ENCODE measurements at places on chromosomes 4 and X.

DNA sequence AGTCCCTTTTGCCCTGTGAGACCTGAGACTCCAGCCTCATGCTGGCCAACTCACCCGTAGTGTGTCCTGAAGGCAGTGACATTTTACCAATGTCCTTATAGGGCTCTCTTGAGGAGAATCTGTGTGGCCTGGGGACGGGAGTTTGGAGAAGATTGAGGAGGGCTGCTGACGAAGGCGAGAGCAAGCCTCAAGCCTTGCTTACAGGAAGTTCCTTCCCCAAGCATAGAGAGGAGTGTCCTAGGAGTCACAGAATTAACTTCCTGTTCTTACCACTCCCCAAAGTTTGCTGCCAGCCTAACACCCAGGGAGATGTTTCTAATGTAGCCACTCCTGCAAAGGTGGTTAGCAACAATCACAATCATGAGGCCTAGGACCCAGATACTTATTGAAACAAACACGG is at the start of gene NXF3:
TSS of gene NXF3 (minus strand) at position 202 of the 400 bp plus-strand sequence. CDS start at position 82, 120 bp downstream.
- no peak for DNase-seq
- no peak within 1 kb of the TSS for H3K4me3 ChIP-seq
- H3K27me3 ChIP-seq = peaks cover 9% of the 10 kb centered on the region
- H3K27ac ChIP-seq = no peak within 1 kb of the TSS
- H3K36me3 ChIP-seq = no peaks in the 10 kb centered on the region

DNA sequence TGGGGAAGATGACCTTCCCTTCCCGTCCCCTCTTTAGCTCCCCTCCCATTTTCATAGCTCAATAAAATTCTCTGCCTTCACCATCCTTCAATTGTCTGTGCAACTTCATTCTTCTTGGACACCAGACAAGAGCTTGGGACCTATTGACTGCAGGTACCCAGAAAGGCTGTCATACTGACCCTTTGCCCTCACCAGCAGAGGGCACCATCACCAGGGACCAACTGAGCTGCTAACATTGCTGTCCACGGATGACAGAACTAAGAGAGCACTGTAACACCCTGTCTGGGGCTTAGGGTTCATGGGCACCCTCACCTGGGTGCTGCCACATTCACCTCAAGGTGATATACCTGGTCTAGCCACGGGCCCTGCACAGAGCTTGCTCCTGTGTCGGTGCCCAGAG is 141.3 kb upstream of the VCX3B start:
- no peak for DNase-seq
- no peak overlapping the region for H3K27ac ChIP-seq
- H3K4me3 ChIP-seq = no peak overlapping the region

DNA sequence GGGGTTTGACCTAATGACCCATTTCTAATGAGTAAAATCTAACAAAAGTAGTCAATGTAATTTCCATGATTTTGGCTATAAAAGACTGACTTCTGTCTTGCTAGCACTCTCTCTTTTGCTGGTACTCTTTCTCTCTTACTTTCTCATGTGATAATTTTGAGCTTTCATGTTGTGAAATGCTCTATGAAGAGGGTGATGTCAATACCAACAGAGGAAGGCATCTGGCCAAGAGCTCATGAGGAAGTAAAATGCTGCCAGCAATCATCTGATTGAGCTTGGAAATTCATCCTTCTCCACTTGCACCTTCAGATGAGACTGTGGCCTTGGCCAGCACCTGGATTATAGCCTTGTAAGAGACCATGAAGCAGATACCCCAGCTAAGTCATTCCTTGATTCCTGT is 347.7 kb downstream of the HS3ST1 start:
- H3K4me3 ChIP-seq = no peak overlapping the region
- no peaks in the 10 kb centered on the region for H3K36me3 ChIP-seq
- no peaks in the 10 kb centered on the region for H3K4me1 ChIP-seq

- no peaks in the 10 kb centered on the region for H3K27me3 ChIP-seq
- H3K36me3 ChIP-seq = no peaks in the 10 kb centered on the region
- H3K27ac ChIP-seq = no peak overlapping the region
- H3K4me3 ChIP-seq = no peak overlapping the region
- DNase-seq = no peak
These were observed 13.7 kb downstream of the LINC00632 start for GRCh38 chrX:140723121-140723715.

DNA sequence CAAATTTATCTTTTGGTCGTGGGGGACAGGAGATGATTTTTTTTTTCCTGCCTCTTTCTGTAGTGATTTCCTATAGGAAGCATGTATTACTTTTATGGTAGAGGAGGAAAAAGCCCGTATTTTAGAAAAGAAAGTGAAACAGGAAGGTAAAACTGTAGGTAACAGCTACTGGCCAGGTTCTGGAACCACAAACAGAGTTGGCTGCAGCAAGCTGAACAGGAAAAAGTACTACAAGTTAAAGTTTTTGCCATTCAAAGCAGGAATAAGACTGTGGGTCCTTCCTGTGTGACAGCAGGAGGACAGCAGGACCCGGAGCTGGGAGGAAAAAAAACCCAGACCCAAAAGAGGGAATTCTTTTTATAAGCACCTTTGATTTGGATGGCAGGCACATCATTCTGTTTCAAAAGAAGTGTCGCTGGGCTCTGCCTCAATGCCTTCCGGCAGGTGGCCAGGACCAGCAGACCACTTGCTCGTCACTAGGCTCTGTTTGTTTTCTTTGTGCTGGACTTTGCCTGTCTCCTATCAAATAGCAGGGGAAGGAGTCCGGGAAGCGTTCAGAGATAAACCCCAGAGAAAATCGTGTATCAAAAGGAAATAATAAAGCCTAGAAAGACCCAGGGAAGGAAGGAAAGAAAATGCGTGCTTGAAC is 277.9 kb downstream of the ADGRA3 start:
- no peak overlapping the region for H3K27ac ChIP-seq
- no peak for DNase-seq
- peak overlapping the region; percentile 6 for H3K4me3 ChIP-seq
- no peaks in the 10 kb centered on the region for H3K36me3 ChIP-seq
- H3K4me1 ChIP-seq = no peaks in the 10 kb centered on the region

- H3K27me3 ChIP-seq = peaks cover 29% of the 10 kb centered on the region
- no peak for DNase-seq
- H3K4me1 ChIP-seq = no peaks in the 10 kb centered on the region
- H3K27ac ChIP-seq = no peak overlapping the region
- no peak overlapping the region for H3K4me3 ChIP-seq
- no peaks in the 10 kb centered on the region for H3K36me3 ChIP-seq
These were observed 40.9 kb downstream of the HMX1 start for GRCh38 chr4:8830611-8831200.

DNA sequence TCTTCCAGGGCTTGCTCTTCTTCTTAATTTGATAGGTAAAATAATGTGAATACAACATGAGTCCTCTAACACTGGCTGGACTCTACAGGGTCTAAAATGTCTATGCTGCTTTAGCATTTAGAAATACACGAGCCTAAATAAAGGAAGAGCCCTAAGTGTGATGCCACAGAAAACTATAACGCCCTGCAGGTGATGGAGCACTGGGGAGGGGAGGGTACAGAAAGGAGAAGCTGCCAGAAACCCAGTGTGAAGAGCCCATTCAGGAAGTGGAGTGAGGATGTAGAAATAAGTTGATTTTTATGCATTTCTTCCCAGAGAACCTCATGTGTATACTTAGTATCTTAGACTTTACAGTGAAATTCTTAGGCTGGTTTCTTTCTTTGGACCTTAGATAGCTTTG is 83.4 kb downstream of the TNIP2 start:
- no peaks in the 10 kb centered on the region for H3K27me3 ChIP-seq
- DNase-seq = no peak
- peaks cover 39% of the 10 kb centered on the region for H3K36me3 ChIP-seq
- peaks cover 42% of the 10 kb centered on the region for H3K4me1 ChIP-seq
- H3K27ac ChIP-seq = peak overlapping the region; percentile 66

DNA sequence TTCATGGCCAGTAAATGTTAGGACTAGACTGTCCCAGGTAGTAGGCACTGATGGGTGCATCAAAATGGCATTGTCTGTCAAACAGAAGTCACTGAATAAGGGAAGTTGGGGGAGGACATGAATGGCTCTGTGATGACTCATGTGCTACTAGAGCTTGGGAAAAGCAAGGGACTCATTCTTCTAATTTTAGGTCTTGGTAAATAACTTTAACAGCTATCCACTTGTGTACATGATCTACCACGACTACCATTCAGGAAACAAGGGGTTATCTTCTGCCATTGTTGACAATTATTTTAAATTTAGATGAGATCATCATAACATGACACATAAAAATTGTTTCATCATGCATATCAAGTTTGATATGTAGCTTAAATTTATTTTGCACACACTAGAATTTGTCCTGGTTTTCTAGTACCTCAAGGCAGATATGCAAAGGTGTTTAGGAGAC is 6.3 kb downstream of the AREG start:
- DNase-seq = no peak
- H3K27me3 ChIP-seq = no peaks in the 10 kb centered on the region
- H3K27ac ChIP-seq = no peak overlapping the region
- H3K4me3 ChIP-seq = no peak overlapping the region
- H3K36me3 ChIP-seq = no peaks in the 10 kb centered on the region

DNA sequence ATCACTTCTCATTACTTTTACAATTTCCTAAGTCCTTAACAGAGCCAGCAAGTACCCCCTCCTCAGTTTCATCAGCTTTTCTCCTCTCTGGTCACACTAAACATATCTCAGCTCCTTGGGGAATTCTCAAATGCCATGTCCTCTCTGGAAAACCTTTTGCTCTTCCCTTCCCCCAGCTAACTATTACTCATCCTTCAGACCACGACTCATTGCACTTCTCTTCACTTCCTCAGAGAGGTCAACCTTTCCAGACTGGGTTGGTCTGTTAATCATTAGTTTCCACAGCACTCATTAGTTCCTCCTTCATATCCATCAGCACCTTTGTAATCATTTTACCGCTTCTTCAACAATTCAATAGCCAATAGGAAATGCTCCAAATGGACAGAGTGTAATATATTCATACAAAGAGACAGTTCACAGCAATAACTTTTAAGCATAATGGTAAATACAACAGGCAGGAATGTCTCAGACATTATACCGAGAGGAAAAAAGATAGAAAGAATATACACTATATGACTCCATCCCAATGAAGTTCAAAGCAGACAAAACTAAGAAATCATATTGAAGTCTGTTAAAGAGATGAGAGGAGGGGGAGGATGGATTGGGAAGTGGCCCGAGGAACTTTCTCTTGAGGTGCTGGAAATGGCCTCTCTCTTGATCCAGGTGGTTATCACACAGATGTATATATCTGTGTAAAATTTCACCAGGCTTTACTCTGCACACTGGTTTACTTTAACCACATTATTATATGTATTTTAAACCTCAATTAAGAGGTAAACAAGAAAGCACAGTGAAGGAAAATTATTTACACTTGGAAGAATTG is 39.6 kb downstream of the DDX60L start:
- no peaks in the 10 kb centered on the region for H3K27me3 ChIP-seq
- H3K4me3 ChIP-seq = no peak overlapping the region
- H3K27ac ChIP-seq = no peak overlapping the region
- H3K36me3 ChIP-seq = peaks cover 10% of the 10 kb centered on the region

DNA sequence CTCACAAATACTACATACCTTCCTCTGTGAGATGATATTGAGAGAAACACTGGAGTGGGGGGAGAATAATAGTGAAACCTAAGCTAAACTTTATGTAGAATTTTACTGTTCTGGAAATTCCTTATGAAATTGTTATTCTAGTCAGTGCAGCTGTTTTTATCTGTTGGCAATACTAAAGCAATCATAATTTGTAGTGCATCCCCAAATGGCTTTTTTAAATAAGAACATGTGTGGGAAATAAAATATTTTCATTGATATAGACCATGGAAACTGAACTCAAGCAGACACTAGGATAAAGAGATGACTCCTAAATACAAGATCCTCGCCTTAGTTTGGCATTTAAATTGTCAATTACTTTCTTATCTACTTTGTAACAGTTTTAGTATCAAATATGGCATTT is 51.1 kb downstream of the SEC24D start:
- H3K27me3 ChIP-seq = no peaks in the 10 kb centered on the region
- DNase-seq = no peak
- H3K4me3 ChIP-seq = no peak overlapping the region
- H3K27ac ChIP-seq = no peak overlapping the region
- H3K36me3 ChIP-seq = peaks cover 14% of the 10 kb centered on the region

- peaks cover 16% of the 10 kb centered on the region for H3K4me1 ChIP-seq
- H3K27ac ChIP-seq = no peak overlapping the region
- DNase-seq = no peak
- H3K4me3 ChIP-seq = no peak overlapping the region
These were observed 55.8 kb downstream of the BCOR start for GRCh38 chrX:40041915-40042314.

GRCh38 chr4:112916868-112917267 is 132.6 kb upstream of the ANK2 start:
- no peak overlapping the region for H3K4me3 ChIP-seq
- H3K27ac ChIP-seq = no peak overlapping the region
- H3K4me1 ChIP-seq = no peaks in the 10 kb centered on the region
- no peak for DNase-seq
- no peaks in the 10 kb centered on the region for H3K36me3 ChIP-seq

DNA sequence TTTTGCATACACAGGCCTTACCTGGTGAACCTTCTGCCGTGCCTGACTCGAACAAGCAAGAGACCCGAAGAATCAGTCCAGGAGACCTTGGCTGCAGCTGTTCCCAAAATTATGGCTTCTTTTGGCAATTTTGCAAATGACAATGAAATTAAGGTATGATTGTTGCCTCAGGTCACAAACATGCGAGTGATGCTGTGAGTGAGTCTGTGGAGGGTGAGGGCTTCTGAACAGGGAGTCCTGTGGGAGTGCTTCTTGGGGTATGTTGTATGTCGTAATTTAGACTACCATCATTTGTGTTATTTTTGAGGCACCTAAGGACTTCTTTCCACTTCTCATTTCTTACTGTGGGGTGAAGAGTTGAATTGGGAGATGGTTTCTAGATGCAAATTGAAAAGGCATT is 32.8 kb downstream of the HTT start:
- no peak overlapping the region for H3K4me3 ChIP-seq
- no peak overlapping the region for H3K27ac ChIP-seq
- peaks cover 14% of the 10 kb centered on the region for H3K4me1 ChIP-seq
- H3K36me3 ChIP-seq = peaks cover 10% of the 10 kb centered on the region

DNA sequence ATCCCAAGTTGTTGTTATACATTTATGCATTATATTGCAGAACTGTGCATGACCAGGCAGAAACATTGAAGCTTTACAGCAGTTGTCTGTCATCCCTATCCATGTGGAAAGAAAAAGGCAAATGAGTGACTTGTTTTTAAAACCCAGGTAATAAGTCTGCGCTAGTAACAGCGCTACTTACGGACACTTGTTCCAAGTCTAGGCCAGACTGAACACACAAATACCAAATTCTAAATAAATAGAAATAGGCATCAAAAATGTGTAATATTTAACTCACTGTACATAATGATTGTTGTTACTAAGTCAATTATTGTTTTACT is 548 bp upstream of the MAML3 start:
- no peak for DNase-seq
- H3K36me3 ChIP-seq = no peaks in the 10 kb centered on the region
- H3K4me1 ChIP-seq = peaks cover 26% of the 10 kb centered on the region
- peak overlapping the region; percentile 41 for H3K27ac ChIP-seq
